ENCODE measurements at places on chromosomes 12 and 14. TPM values are rescaled to one million over a fixed set of nuclear protein-coding genes. Genes with fewer than 3 reads are reported as not detected.

The IL31 gene
- not detected for total RNA-seq

The KRT80 gene
- 30.1 TPM for total RNA-seq

The INTS13 gene
- 61.8 TPM for total RNA-seq

The RILPL2 gene
- total RNA-seq: 2.2 TPM

The ITGA7 gene
- total RNA-seq: 4.4 TPM

DNA sequence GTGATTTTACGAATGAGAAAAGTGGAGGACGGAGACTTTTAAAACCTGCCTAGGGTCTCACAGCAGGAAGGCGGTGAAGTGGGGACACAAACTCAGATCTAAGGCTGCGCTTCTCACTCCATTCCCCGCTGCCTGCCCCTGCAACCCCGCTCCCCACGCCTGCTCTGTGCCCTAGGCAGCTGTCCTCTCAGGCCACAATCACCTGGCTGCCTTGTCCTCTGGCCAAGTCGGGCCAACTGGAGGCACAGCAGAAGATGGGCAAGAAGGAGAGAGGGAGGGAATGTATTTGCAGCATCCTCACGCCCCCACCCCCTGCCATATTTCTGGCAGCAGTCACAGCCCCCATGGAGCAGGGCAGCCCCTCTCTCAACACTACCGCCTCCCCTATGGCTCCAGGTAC is 94.9 kb downstream of the CHGA start:
- no peak for DNase-seq

The PRH2 gene
- not detected for total RNA-seq

DNA sequence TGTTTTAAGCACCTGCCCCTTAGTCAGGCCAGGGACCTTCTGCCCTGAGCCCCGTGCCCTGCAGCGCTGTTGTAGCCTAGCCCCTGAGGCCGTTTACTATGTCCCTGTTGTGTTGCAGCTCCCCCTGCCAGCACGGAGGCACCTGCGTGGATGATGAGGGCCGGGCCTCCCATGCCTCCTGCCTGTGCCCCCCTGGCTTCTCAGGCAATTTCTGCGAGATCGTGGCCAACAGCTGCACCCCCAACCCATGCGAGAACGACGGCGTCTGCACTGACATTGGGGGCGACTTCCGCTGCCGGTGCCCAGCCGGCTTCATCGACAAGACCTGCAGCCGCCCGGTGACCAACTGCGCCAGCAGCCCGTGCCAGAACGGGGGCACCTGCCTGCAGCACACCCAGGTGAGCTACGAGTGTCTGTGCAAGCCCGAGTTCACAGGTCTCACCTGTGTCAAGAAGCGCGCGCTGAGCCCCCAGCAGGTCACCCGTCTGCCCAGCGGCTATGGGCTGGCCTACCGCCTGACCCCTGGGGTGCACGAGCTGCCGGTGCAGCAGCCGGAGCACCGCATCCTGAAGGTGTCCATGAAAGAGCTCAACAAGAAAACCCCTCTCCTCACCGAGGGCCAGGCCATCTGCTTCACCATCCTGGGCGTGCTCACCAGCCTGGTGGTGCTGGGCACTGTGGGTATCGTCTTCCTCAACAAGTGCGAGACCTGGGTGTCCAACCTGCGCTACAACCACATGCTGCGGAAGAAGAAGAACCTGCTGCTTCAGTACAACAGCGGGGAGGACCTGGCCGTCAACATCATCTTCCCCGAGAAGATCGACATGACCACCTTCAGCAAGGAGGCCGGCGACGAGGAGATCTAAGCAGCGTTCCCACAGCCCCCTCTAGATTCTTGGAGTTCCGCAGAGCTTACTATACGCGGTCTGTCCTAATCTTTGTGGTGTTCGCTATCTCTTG is 7.6 kb downstream of the DLK1 start:
- no peak for DNase-seq

DNA sequence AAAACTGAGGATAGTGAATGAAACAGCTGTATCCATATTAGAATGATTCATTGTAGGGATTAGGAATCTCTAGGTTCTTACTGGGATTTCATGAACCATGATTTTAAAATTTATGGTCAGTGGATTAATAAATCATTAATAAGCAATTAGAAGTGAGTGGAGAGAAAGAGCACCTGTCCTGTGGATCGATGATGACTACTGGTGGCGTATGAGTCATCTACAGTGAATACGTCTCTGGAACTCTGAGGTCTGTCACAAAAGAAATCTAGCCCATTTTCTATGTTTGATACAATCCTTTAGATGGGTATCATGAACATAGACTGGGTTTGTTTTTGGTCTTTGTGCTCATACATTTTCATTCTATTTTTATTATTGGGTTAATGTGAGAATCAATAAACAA is 77.3 kb upstream of the RTL1 start:
- DNase-seq: peak; percentile 19

GRCh38 chr14:39230416-39231035 is 3.2 kb upstream of the MIA2 start:
- no peak for DNase-seq

The KCNK10 gene
- total RNA-seq: not detected

The MDP1 gene
- 23.5 TPM for total RNA-seq

The STYK1 gene
- total RNA-seq: 8.6 TPM

DNA sequence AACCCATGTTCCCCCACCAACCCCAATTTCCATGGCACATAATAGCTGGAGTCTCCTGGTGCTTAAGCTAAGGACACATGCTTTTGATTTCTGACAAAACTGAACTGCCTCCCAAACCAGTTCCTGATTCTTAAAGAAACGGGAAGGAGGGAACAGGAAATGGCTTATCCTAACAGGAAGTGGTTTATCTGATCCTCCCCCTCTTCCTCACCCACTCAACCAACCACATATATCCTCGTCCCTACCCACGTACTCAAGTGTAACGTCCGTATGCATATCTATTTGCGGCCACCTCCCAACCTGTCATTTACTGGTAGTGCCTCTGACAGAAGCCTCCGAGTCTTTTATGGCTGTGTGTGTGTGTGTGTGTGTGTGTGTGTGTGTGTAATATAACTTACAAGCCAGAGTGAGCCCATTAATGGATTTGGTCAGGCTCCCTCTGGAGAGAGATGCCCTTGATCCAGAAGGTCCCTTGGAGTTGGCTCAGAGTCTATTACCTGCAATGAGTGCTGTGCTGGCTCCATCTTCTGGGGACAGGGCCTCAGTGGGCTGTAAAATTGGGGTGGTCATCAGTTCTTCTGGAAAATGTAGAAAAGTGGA is 7.7 kb downstream of the DAZAP2 start:
- DNase-seq: no peak

GRCh38 chr14:33916663-33917565 is 34.0 kb downstream of the EGLN3 start:
- DNase-seq: peak; percentile 68

The DTX1 gene
- total RNA-seq: not detected

GRCh38 chr14:92026548-92027190 is 13.2 kb downstream of the TRIP11 start:
- no peak for DNase-seq

The MAP4K5 gene
- total RNA-seq: 120 TPM

- no peak for DNase-seq
Measured at GRCh38 chr14:91847693-91848092, 19.6 kb downstream of the TC2N start.

DNA sequence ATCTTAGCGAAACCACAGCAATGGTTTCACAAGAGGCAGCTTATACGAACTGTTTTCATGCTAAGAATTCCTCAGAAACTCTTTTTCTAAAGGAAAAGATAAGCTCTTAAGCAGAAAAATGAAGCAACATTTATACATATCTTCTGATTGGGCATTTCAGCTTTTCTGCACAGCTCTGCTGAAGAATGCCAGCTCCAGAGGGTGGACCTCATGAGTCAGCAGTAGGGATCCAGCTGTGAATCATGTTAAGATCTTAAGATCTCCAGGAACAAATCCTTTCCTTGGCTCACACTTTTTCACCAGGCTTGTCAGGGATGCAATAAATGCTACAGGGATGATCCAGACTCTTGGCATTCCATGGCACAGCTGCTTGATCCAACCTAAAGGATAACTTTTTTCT is 477.1 kb upstream of the CCDC196 start:
- peak; percentile 55 for DNase-seq

DNA sequence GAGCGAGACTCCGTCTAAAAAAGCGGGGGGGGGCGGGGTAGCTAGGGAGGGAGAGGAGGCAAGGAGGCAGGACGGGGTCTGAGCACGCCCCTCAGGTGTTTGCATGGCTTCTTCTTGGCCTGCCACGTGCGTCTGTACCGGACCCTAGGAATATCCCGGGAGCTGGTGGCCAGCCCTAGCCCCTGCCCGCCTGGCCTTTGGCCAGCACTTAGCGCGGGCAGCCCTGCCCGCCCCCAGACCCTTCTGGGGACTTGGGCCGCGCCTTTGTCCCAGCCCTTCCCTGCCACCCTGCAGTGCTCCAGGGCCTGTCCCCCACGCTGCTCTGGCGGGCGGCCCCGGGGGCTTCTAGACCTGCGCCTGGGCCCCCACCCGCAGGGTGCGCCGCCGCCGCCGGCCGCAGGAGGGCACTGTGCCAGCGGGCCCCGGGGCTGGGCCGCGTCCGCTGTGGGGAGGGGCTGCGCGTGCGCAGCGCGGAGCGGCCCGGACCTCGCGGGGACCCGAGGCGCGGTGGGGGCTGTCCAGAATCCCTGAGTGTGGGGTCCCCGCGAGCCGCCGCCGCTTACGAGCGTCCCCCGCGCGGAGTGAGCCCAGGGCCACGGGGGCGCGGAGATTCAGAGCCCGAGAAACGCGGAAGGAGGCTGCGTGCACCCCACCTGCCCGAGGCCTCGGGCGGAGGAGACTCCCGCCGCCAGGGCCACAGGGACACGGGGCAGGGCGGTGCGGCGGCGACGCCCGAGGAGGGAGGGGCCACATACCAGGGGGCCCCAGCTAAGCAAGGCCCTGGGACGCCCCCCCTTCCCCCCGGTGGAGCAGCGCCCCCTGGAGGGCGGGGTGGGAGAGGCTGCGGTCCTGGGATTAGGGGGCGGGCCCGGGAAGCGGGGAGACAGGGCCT is 21.0 kb downstream of the SLC25A29 start:
- peak; percentile 73 for DNase-seq

DNA sequence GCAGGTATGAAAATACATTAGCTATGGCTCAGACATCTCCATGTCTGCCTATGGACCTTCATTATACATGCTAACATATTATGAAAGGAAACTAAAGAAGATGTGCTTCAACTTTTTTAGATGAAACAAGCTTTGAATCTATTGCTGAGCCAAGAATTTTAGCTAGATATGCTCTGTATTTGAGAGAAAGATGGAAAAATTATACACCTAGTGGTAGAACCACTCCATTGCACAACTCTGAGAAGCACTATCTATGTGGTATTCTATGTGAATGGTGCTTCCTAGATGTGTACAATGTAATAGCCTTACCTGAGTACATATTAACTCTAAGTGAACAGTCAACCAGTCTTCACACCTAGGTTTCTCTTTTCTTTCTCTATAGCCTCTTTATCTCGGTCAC is 17.3 kb downstream of the EPYC start:
- no peak for DNase-seq

The COCH gene
- total RNA-seq: 4.2 TPM

- peak; percentile 40 for DNase-seq
Measured at GRCh38 chr14:50830044-50830931, 674 bp downstream of the NIN start.

DNA sequence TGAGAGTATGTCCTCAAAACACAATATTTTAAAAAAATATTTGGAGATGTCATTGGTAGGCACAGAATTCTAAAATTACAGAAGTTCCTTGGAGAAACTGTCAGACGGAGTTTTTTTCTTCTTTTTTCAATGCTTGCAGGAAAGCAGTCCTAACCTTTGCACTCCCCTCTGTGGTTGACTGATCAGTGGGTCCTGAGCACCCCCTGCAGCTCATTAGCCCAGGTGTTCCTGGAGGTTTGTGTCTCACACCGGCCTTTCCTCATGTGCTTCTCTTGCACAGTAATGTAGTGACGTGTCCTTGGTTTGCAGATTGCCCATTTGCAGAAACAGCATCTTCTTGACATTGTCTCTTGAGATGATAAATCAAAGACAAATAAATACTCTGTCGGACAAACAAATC is 513.0 kb downstream of the TMEM121 start:
- peak; percentile 32 for DNase-seq

DNA sequence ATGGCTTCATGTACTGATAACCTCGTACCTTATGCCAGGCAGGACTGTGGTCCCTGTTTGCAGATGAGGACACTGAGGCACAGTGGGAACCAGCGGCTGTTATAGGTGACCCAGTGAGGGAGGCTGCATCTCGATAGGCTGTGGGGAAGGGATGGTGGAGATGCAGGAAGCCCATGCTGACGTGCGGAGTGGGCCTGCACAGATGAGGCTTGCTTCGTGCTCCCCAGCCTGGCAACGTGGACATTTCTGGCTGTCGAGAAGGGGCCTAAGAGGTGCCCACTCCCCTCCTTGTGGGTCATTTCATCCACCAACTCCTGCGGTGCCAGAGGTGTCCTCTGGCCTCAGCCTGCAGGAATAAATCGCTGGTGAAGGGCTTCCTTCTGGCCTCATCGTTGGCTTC is 107.4 kb downstream of the SLC25A47 start:
- no peak for DNase-seq

- no peak for DNase-seq
Measured at GRCh38 chr14:33808187-33808586, 142.7 kb downstream of the EGLN3 start.

The KRT73 gene
- not detected for total RNA-seq

The TGFB3 gene
- 10.2 TPM for total RNA-seq

The RIN3 gene
- total RNA-seq: 4.8 TPM

The PARPBP gene
- 23.0 TPM for total RNA-seq

GRCh38 chr12:47721431-47721973 is 3.8 kb downstream of the ENDOU start:
- DNase-seq: no peak

DNA sequence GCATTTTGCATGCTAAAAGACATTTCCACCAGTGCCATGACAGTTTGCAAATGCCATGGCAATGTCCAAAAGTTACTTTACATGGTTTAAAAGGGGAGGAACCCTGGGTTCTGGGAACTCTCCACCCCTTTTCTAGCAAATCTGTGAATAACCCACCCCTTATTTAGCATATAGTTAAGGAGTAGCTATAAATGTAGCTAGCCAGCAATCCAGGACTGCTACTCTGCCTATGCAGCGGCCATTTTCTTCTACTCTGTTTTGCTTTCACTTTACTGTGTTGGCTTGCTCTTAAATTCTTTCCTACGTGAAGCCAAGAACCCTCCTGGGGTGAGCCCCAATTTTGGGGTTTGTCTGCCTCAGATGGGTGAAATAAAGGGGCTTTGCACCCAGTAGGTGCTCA is 141.0 kb downstream of the PTPN11 start:
- no peak for DNase-seq

The TMEM121 gene
- total RNA-seq: 27.5 TPM

The HCAR3 gene
- not detected for total RNA-seq

DNA sequence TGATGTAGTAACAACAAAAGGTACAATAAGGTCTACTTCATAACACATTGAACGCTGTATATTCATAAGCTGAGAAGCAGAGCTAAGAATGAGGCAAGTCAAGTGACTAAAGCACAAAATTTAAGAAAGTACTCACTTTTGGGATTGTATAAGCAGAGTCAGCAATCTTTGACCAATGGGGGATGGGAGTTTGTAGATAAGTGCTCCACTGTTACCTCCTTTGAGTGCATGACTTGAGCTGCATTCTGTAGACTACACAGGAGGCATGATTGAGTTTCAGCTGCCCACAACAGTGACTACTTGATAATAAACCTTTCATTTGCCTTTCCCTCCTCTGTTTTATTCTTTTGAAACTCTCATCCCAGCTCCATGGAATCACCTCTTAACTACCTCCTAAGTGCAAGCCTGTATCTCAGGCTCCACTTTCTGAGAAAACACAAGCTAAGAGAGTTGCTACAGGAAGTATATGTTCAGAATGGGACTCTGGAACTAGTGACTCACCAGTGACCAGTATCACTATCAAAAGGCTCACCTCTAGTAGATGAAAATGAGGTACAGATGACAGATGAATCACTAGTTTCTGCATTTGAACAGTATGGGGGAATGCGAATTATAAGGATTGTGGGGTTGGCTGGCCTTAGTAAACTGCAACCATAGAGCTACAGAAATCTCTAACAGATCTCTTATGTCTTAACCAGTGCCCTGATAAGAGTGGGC is 49.2 kb downstream of the SLC35F4 start:
- DNase-seq: peak; percentile 65

All from PC-3 (cell line).